ENCODE measurements at places on chromosomes 13 and 19.

DNA sequence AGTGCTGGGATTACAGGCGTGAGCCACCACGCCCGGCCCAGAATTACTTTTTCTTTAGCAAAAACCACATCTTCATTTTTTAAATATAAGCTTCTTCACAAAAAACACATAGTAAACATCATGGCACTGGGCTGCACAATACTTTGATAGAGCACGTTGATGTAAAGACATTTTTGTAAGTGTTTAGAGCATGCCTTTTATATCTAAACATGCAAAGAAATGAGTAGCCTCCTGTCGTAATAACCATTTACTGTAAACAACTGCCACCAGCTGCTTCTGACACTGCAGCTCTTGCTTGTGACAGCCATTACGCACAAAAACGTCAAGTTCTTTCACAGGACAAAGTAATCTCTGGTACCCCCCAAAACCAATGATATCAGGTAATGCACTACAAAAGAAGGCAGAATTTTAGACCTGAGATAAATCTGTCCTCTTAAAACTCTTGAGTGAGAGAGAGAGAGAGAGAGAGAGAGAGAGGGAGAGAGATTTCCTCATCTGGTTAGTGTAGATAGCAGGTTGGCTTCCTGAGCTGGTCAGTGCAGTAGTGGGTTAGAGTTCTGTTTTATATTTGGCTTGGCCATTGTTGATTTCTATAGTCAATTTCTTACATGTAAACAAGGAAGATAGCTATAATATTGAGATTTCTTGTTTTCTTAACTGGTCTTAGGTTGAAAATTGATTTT, 6.7 kb upstream of the ZNF548 start:
- no peak for DNase-seq

GRCh38 chr19:16736709-16737108, 17.1 kb downstream of the NWD1 start:
- DNase-seq, result no peak

- peak; percentile 82 for DNase-seq
These were observed 104.4 kb downstream of the TM9SF2 start for GRCh38 chr13:99605420-99606323.

GRCh38 chr19:30406220-30407067, 34.3 kb downstream of the ZNF536 start:
- DNase-seq, result no peak

DNA sequence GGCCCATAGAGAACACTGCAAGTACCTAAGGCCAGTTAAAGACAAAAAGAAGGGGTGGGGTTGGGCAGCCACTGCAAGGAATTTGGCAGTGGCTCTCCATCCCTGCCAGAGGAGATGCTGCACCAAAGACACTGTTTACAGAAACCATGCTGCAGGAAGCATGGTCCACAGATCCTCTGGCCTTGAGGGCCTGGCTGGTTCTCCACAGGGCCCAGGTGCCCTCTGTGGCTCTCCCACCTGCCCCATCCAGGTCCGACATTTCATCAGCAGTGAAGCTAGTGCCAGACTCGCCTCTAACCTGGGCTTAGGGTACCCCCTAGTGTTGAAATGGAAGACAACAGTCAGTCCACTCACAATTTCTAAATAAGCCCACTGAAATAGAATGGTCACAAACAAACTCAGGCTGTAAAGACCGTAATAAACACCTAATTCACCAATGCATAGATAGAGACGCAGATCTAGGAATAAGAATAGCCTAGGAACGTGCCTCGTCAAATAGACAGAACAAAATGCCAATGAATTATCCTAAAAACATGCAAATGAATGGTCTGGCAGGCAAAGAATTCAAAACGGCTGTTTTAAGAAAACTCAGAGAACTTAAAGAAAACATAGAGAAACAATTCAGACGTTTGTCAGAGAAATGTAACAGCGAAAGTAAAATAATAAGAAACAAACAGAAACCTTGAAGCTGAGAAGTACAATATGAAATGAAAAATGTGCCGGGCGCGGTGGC, 23.3 kb downstream of the LYPD4 start:
- peak; percentile 66 for DNase-seq

DNA sequence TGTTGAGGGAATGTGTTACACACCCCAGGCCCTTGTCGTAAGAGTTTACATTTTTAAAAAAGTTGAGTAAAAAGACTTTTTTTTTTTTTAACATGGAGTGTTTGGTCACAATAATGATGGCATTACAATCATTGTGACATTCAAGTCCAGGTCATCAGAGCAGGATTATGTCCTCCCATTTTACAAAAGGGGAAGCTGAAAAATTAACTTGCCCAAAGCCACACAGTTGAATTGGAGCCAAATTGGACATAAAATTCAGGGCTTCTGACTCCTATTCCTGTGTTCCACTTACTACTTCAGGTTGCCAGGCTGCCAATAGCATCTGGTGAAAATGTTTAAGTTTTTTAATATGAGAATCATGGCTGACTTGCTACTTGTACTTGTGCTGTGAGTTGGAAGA, 49.3 kb downstream of the DLEU7 start:
- DNase-seq, result no peak

DNA sequence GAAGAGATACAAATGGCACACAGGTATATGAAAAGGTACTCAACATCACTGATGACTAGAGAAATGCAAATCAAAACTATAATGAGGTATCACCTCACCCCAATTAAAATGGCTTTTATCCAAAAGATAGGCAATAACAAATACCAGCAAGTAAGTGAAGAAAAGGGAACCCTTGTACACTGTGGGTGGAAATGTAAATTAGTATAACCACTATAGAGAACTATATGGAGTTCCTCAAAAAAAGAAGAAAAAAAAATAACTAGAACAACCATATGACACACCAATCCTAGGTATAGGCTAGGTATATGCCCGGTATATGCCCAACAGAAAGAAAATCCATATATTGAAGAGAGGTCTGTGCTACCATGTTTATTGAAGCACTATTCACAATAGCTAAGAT, 150.9 kb downstream of the VWA8 start:
- DNase-seq, result no peak

DNA sequence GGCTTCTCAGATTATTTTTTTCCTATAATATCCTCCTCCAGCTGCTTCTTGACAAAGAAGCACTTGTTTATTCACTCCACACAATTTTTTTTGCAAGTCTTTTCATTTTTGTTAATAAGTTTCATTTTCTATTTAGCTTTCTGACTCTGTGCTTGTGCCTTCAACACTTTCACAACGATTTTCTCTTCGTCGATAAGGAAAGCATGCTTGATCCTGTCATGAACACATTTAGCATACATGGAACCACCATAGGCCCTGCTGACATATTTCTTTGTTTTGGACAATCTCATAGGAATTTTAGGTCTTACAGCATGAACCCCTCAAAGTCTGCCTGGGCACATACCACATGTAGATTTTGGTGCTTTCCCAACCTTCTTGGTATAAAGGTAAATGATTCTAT, 346.0 kb downstream of the KCNRG start:
- DNase-seq, result no peak

DNA sequence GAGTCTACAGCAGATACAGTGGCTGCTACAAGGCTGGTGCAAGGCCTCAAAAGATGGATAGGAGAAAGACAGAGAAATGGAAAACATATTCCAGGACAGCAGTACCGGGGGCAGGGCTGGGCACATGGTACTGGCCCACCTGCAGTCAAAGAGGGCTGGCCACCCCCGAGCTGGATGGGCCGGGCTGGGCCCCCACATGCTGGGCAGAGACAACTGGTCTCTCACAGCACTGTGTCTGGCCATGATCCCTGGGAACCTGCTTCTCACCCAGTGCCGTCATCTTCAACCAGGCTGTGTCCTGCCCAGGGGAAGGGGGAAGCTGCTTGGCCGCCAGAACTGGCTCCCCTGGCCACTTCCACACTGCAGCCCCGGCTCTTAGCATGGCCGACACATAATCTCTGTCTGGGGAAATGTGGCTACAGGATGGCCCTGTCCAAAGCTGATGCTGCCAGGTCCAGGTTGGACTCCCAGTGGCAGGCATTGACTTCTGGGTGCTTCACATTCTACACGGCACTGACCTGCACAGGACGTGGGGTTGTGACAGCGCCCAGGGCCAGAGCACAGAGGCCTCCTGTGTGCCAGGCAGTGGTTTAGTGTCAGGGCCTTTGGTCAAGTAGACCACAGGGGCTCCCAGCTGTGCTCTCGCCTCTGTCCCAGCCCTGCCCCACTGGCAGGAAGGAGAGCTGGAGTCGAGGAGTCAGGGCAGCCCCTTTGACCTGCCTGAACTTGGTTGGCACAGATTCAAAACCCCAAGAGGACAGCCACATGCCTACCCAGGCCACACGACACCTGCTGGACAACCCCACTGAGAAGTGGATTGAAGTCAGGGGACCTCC, 21.7 kb downstream of the PEPD start:
- DNase-seq, result no peak

- DNase-seq, result no peak
These were observed 342.0 kb downstream of the RFC3 start for GRCh38 chr13:34159946-34160345.

DNA sequence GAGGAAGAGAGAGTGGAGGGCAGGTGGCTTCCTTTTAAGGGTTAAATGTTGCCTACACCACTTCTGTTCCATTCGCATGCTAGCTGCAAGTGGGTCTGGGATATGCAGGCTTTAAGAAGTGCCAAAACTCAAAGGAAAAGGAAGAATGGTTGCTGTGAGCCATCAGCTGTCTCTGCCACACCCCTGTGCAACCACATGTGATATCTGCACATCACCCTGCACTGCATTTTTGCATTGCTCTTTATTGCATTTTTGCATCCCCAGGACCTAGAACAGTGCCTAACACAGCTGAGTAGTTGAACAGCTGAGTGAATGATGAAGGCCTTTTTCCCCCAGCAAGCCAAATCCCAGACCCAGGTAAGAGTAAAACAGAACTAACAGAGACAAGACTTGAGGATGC, 136.1 kb downstream of the ZIC5 start:
- DNase-seq, result no peak

DNA sequence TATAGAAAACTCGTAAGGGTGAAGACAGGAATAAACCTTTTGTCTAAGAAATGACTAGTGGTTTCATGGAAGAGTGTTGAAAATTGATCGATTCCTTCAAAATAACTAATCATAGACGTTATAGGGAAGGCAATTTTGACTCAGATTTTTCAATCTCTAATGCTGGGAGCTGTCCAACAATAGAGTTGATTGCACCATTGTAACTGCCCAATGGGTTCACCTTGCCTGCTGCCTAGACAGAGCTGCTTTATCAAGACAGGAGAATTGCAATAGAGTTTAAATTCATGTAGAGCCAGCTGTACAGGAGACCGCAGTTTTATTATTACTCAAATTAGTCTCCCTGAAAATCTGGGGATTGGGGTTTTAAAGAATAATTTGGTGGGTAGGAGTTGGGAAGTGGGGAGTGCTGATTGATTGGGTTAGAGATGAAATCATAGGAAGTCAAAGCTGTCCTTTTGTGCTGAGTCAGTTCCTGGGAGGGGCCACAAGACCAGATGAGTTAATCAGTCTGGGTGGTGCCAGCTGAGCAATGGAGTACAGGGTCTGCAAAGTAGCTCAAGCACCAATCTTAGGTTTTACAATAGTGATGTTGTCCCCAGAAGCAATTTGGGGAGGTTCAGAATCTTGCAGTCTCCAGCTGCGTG, 16.8 kb upstream of the ADGRE2 start:
- no peak for DNase-seq

DNA sequence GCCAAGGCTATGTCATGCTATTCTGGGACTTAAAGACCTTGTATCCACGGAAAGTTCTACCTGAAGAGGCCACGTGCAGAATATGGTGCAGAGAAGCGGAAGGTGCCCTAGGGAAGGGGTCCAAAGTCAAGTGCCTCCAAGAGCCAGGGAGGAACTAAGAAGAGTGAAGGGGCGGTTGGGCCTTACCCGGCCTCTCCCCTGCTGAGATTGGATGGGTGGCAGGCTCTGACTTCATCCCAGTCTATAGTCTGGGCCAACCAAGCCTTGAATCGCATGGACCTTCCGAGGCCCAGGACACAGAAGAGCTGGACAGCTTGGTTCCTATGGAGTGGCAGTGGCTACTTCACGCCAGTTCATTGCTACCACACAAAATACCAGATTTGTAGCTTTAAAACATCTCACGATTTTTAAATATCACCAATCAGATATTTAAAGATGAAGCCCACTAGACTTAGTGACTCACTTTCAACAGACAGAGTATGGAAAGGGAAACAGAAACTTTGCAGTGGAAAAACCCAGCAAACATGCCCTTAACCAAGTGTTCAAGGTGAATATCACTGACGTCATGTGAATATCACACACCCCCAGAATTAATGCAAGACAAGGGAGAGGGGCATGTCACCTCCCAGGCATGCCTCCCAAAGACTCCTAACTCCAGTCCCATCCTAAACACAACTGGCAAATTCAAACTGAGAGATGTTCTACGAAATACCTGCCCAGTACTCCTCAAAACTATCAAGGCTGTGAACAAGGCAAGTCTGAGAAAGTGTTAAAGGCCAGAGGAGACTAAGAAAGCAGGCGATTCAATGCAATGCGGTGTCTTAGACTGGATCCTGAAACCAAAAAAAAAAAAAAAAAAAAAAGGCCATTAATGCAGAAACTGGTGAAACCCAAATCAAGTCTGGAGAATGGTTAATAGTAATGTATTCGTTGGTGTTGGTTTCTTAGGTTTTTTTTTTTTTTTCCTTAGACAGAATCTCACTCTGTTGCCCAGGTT, 10.2 kb downstream of the C19orf12 start:
- DNase-seq, result no peak

GRCh38 chr19:43351998-43352746, 1.3 kb upstream of the CD177 start:
- DNase-seq, result no peak

DNA sequence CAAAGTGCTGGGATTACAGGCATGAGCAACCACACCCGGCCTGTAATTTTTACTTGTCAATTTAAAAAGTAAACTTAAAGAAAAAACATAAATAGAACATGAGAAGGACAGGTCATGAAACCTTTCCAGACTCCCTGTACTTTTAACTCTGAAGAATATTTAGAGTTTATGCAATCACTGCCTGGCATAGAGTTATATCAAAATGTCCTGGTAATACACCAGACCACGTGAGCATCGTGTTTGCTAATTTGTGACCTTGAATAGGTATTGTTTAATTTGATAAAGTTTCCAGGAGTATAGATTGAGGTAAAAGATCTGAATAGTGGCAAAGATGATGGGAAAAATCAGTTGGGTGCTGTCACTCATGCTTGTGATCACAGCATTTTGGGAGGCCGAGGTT, 81.2 kb upstream of the RNF113B start:
- DNase-seq, result no peak

DNA sequence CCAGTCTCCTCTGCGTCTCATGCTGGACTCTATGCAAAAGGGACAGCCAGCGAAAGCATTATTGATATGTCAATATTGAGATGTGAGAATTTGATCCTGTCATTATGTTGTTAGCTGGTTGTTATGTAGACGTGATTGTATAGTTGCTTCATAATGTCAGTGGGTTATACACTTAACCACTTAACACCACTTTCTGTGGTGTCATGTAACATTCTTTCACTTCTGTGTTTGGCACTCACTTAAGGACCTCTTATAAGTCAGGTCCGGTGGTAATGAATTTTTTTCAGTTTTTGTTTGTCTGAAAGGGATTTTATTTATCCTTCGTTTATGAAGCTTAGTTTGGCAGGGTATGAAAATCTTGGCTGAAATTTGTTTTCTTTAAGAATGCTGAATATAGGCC, 7.1 kb upstream of the SIGLEC7 start:
- DNase-seq, result no peak

GRCh38 chr19:41563854-41564514, 12.0 kb upstream of the CEACAM21 start:
- peak; percentile 75 for DNase-seq
